Tibial nerve (tissue), 4 donors: ENCODE measurements at places on chromosomes 6 and 20. TPM values are rescaled to one million over a fixed set of nuclear protein-coding genes. Genes with fewer than 3 reads are reported as not detected.

GABRR2 gene
- 0.84 TPM for total RNA-seq

PRRT1 gene
- 0.21 TPM for total RNA-seq

SCP2D1 gene
- total RNA-seq = not detected

- H3K27me3 ChIP-seq = no peaks in the 10 kb centered on the region
- H3K27ac ChIP-seq = no peak overlapping the region
- DNase-seq = no peak
Observed at GRCh38 chr6:17042422-17043147, 59.3 kb upstream of the STMND1 start.

GRCh38 chr6:42742116-42742894 lies 3.6 kb downstream of the TBCC start:
- H3K27me3 ChIP-seq = no peaks in the 10 kb centered on the region
- DNase-seq = no peak
- H3K4me1 ChIP-seq = no peaks in the 10 kb centered on the region

GRCh38 chr6:132968419-132968950 lies 154.1 kb downstream of the RPS12 start:
- H3K36me3 ChIP-seq = no peaks in the 10 kb centered on the region
- no peak overlapping the region for H3K4me3 ChIP-seq
- no peak for DNase-seq
- H3K27me3 ChIP-seq = no peaks in the 10 kb centered on the region

DNA sequence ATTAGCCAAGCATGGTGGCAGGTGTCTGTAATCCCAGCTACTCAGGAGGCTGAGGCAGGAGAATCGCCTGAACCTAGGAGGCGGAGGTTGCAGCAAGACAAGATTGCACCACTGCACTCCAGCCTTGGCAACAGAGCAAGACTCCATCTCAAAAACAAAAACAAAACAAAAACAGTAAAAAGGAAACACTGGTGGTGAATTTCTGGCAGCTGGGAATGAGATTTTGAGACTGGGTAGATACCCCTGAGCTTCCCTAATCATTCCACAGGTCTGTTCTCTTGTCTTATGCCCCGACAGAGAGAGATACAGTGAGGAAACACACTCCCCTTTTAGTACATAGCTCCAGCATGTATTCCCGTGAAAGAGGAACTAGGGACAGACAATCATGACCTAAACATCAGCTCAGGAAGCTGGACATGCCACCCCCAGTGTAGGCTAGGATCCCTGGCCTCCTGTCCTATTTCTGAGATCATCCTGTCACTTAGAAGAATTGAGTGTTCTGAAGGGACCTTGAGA lies 9.6 kb downstream of the MAN1A1 start:
- no peaks in the 10 kb centered on the region for H3K36me3 ChIP-seq
- H3K27ac ChIP-seq = no peak overlapping the region
- no peak overlapping the region for H3K4me3 ChIP-seq
- H3K27me3 ChIP-seq = no peaks in the 10 kb centered on the region

DNA sequence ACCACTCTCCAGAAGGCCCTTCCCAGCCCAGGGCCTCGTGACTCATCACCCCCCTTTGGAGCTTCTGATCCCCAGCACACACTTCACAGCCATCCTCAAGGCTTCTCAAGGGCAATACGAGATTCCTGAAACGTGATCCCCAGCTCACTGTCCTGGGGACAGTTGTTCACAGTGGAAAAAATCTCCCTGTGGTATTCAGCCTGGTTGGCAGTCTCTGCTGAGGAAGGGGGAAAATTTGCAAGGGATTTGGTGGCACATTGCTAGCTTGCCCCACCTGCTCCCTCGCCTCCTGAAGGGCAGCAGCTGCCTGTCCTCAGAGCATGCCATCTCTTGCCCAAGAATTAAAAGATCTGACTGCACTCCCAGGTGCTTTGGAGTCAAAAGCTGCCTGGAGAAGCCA lies 20.7 kb upstream of the PKHD1 start:
- DNase-seq = no peak
- no peaks in the 10 kb centered on the region for H3K27me3 ChIP-seq
- H3K27ac ChIP-seq = no peak overlapping the region
- no peak overlapping the region for H3K4me3 ChIP-seq
- H3K36me3 ChIP-seq = no peaks in the 10 kb centered on the region

- no peaks in the 10 kb centered on the region for H3K27me3 ChIP-seq
- H3K27ac ChIP-seq = no peak overlapping the region
- DNase-seq = no peak
- H3K4me3 ChIP-seq = no peak overlapping the region
Observed at GRCh38 chr20:4135385-4136077, 120.2 kb upstream of the RNF24 start.

DNA sequence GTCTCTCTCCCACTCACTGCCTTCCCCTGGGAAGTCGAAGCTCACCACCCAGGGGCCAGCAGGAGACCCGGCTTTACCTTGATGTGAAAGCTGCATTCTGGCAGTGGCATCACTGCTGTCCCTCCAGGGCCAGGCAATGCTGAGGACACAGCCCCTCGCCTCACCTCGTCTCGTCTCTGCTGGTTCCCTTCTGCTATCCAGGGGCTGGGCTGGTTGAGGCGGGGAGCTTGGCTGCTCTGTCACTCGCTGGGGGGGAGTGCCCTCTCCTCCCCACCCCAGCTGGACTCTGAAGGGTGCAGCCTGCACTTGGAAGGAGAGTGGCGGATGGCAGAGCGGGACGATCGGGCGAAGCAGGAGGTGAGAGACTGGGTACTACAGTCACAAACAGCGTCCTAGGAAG lies 12.7 kb upstream of the DSN1 start:
- no peak for DNase-seq
- no peak overlapping the region for H3K27ac ChIP-seq
- no peak overlapping the region for H3K4me3 ChIP-seq
- H3K36me3 ChIP-seq = no peaks in the 10 kb centered on the region
- no peaks in the 10 kb centered on the region for H3K4me1 ChIP-seq
- H3K27me3 ChIP-seq = no peaks in the 10 kb centered on the region

GRCh38 chr6:63516186-63516944 lies 55.9 kb upstream of the LOC128125822 start:
- H3K27ac ChIP-seq = no peak overlapping the region
- DNase-seq = no peak
- no peak overlapping the region for H3K4me3 ChIP-seq
- no peaks in the 10 kb centered on the region for H3K27me3 ChIP-seq

GRCh38 chr20:5046656-5047339 lies 45.5 kb upstream of the SLC23A2 start:
- H3K27ac ChIP-seq = no peak overlapping the region
- no peaks in the 10 kb centered on the region for H3K36me3 ChIP-seq
- no peaks in the 10 kb centered on the region for H3K27me3 ChIP-seq
- DNase-seq = no peak
